Stimulated activated CD8-positive, alpha-beta memory T cell treated with anti-CD3 and anti-CD28 coated beads, Interleukin-12 subunit alpha, Interleukin-12 subunit beta, amount 100 ng/mL, for 1 hour (primary cell): ENCODE measurements at places on chromosomes 11 and 22.

GRCh38 chr11:81772166-81772565 lies 961.5 kb downstream of the FAM181B start:
- DNase-seq: no peak

- no peak for DNase-seq
Measured at GRCh38 chr11:118924591-118925585, 838 bp downstream of the BCL9L start.

DNA sequence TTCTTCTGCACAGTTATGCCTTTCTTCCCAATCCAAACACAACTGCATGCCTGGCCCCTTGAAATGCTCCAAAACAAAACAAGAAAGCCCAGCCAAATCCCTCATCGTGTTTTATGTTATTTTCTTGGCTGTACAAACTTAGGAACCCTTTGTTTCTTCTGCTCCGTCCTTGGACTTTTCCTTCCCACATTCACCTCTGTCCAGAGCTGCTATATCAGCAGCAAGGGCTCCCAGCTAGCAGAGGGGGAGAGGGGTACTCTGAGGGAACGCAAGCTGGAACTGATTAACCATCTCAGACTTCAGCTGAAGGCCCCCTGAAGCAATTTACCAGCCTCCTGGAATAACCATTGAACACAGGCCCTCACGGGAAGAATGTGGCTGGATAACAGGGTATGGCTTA lies 214.7 kb downstream of the TENM4 start:
- no peak for DNase-seq

DNA sequence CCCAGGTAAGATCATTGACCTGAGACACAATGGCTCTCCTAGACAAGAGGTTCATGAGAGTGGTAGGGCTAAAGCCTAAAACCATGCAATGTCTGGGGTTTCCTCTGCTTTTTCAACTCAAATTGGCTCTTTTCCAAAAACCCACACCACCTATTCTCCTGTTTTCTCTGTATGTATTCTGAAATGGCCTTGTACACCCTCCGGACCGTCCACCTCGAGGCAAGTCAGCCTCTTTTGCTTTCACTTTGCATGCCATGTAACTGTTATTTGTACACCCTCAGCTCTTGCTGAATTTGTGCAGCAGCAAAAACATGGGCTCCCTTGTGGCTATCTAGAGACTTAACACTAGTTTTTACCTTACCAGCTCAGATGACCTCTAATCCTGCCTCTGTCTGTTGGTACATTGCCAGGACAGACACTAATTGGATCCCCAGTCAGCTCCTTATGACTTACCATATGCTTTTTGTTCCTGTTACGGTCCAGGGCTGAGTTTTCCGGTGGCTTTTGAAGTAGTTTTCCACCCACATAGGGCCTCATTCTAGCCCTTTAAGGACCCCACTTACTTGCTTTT lies 288.0 kb downstream of the SBF2 start:
- DNase-seq: no peak

- DNase-seq: no peak
Measured at GRCh38 chr11:116072133-116072532, 567.9 kb upstream of the CADM1 start.

GRCh38 chr11:65003282-65003681 lies 6.5 kb upstream of the BATF2 start:
- DNase-seq: no peak

DNA sequence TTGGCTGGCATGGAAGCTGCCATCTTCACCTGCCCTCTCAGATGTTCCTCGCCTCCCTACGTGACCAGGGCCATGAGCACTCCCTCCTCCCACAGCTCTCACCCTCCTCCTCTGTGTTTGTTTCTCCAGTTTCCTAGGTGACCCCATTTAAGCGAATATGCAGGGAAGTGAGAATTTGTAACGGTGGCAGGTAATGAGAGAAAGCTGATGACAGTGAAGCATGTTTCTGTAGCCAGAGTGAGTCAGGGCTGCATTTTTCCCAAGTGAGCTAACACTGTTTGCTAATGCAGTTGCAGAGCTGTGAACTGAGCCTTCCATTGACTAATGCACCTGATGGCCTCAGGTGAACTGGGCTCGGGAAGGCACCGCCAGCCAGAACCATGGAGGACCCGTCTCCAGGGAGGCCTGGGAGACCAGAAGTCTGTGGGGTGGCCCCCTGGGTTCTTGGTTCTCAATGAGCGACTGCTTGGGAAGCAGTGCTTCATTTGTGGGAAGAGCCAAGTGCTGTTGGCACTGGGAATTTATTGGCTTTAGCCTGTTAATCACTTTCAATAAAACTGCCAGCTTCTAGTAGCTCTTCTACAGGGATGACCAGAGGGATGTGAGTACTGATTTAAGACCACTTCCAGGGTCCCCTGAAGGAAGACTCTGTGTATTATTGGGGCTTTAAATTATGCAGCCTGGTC lies 64.5 kb downstream of the BARX2 start:
- no peak for DNase-seq

DNA sequence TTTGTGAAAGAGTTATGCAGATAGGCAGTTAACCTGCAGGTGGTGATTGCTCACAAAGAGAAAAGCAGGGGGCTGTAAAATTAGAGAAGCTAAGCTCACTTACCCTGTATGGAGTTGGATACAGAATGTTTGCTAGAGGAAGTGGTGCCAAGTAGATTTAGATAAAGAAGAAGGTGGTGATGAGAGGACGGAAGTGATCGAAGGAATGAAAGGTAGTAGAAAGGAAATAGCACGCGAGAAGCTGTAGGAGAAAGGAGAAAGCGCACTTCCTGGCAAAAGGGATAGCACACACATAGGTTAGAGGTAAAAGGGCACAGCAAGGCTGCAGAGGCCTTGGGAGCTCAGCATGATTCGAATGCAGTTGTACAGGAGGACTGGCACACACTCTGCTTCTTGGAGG lies 87.3 kb upstream of the CTSC start:
- DNase-seq: no peak

DNA sequence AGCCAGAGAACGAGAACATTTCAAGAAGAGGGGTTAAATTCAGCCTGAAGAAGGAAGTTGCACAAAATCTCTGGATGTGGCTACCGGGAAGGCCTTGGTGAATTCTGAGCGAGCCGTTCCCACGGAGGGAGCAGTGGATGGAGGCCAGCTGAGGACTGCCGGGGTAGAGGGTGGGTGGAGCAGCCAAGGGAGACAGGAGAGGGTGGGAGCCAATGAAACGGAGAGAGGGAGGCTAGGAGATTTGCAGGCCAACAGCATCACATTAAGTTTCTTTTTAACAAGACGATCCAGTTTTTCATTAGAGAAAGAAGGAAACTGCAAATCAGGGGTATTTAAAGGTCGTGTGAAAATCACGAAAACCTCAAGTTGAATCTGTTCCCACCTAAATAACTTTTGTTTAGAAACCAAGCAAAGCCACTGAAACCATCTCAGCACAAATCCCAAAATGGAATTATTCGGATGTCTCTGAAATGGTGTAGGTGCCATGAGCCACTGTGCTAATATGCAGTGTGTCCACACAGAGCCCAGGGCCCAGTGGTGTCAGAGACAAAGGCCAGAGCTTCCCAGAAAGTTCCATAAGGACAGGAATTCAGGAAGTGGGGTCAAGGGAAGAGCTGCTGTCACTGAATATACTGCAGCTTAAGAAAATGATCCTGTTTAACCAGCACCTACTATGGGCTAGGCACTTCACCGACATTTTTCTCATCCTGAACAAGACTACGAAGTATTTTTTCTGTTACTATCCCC lies 59.7 kb upstream of the SLC35C1 start:
- DNase-seq: no peak

DNA sequence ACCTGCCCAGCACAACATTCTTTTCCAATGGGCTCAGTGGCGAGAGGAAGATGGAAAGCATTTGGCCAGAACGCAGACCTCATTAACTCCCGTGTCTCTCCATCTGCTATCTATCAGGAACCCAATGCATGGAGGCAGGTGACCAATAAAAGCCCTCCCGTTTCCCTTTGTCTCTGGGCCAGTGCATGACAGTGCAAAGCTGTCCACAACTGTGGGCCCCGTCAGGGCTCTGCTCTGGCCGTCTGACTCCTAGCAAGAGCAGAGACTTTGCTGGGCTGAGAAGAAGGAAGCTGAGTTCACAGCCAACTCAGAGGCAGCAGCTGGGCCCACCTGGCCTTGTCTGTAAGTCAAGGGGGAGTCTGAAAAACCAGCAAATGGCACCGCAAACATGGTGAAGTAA lies 177.8 kb downstream of the TENM4 start:
- no peak for DNase-seq

- DNase-seq: no peak
Measured at GRCh38 chr11:37322333-37323194, 724.5 kb upstream of the RAG2 start.

DNA sequence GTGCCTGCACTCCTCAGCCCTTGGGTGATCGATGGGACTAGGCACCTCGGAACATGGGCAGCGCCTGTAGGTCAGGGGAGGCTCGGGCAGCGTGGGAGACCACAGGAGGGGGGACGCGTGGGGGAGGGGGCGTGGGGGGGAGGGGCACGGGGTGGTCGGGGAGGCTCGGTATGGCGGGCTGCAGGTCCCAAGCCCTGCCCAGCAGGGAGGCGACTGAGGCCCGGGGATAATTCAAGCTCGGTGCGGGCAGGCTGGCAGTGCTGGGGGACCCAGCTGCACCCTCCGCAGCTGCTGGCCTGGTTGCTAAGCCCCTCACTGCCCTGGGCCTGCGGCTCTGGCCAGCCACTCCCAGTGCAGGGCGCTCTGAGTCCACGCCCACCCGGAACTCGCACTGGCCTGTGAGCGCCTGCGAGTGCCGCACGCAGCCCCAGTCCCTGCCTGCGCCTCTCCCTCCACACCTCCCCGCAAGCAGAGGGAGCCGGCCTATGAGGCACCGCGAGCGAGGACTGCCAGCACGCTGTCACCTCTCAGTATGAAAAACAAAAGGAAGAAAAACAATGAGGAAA lies 1698.3 kb upstream of the RAG2 start:
- DNase-seq: no peak

DNA sequence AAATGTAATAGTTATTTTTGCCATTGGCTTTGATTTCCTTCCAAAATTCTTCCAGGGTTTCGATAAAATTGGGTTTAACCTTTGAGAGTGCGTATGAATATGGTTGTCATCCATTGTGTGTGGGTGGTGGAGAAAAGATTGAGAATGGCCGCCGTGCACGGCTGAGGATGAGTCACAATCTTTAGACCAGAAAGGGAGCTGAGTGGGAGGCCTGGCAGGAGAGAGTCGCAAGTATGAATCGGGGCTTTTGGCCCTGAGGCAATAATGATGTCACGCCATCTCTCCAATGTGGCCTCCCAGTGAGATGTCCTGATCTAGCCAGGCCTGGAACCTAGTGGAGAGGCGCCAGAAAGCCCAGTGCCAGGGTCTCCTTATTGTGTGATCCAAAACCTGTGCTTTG lies 33.1 kb upstream of the SMPD1 start:
- no peak for DNase-seq

GRCh38 chr11:98101329-98101728 lies 919.4 kb upstream of the CNTN5 start:
- DNase-seq: no peak

GRCh38 chr11:112285841-112286311 lies 25.2 kb upstream of the PLET1 start:
- no peak for DNase-seq

DNA sequence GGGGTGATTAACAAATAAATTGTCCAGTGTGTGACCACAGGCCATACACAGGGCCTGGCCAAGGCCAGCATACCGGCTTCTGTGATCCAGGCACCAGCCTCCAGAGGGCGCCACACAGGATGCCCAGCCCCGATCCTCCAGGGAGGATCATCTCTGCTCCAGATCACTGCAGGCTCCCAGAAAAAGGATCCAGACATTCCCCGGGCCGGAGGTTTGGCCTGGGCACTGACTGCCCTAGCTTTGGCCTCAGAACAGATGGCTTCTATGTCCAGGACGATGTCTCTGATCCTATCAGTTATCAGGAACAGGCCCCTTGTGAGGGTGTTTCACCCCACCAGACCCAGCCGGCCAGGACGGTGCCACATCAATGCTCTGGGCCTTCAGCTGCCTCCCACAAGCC lies 74.5 kb upstream of the LMO1 start:
- DNase-seq: no peak

DNA sequence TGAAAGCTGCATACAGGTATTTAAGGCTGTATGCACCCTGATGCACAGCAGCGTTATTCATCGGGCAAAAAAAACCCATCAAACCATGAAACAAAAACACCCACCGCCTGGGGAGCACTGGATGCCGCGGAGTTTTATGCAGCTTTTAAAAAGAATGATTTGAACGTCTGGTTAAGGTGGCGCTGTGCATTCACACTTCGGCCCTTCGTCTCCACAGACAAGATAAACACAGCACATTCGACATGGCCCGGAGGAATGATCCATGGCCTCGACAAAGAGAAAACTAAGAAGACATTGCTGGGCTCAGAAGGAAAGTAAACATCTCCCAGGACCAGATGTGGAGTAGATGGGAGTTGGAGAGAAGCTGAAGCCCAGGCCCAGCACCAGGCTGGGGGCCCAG lies 40.8 kb upstream of the GAL start:
- DNase-seq: no peak

GRCh38 chr22:41050883-41051282 lies 41.5 kb upstream of the EP300 start:
- DNase-seq: no peak

- DNase-seq: no peak
Measured at GRCh38 chr11:106231591-106231990, 154.1 kb downstream of the AASDHPPT start.

DNA sequence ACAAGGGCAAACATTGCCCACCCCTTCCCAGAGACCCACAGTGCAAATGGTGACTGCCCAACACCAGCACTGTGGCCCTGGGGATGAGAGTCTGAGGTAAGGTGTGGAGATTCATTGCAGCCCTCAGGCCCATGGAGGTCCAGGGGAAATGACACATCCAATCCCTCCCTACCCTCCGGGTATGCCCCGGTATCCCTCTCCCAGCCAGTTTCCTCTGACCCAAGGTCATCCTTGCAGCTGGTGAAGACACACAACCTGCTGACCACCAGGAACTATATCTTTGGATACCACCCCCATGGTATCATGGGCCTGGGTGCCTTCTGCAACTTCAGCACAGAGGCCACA lies 18.9 kb upstream of the UVRAG start:
- no peak for DNase-seq

DNA sequence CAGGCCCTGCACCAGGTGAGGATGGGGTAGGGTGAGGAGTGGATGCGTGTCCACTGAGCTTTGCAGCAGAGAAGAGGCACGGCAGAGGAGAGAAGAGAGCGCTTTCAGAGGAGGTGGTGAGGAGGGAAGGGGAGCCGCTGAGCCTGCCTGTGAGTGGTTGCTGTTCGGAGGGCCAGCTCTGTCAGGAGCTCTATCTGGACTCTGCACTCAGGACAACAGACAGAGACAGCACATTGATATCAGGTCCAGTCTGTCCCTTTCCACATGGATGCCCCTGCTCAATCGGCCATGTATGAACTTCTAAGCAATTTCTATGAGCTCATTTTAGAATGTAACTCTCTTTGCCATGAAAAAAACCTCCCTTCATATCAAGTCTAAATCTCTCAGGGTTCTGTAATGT lies 158.6 kb downstream of the KIRREL3 start:
- DNase-seq: no peak
